ENCODE measurements at places on chromosomes 2 and 18.

DNA sequence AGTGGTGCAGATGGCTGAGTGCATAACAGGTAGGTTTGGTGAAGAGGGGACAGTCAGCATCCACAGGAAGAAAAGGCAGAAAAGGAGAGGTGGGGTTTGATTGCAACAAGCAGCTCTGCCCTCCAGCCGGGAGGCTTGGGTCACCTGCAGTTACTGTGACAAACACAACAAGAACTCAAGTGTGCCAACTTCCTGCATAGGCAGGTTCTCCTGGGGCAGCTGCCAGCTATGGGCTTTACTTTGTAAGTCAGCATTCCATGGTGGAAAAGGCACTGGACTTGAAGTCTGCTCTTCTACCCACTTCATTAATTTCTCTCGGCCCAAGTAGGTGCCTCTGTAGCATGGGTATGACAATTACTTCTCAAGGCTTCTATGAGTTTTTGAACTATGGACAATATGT is 98.9 kb downstream of the MYT1L start:
- DNase-seq: no peak

DNA sequence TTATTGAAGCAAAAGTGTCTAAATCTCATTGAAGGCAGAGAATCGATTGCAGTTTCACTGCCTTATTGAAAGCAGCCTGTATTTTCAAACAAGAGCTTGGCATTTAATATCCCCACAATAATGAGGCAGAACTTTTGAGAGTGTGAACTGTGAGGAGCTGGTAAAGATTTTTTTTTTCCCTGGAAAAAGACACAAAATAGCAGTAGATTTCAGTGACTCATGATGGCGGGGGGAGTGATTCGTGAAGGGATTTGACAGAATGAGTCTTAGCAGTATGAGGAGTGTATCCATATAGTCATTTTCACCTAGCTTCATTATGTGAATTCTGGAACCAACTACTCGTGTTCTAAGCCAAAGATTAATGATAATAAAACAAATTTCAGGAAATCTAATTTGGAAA is 242.9 kb downstream of the ARL6IP6 start:
- no peak for DNase-seq

DNA sequence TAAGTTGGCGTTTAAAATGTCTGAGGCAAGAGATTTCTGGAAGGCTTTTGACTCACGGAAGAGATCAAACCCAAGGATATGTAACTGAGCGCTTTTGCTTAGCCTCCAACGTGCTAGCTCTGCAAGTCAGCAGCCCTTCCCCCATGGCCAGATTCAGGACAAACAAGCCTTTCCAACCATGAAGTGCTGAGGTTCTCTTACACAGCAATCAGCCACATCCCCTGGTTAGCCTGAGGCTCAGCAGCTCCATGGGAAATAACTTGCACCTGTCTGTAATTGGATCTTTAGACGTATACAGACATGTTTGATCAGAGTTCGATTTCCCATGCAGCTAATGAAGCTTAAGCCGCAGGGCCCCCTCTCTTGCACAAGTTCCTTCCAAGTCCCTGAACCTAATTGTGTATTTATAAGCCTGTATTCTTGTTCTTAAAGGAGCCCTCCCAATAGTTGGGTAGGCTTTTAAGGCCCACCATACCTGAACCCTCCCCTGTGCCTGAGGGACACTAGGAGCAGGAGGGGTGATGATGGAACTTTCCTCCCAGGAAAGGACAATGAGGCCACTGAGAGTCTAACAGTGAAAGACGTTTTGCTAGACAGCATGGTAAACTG is 2.1 kb upstream of the TMEM131 start:
- no peak for DNase-seq

DNA sequence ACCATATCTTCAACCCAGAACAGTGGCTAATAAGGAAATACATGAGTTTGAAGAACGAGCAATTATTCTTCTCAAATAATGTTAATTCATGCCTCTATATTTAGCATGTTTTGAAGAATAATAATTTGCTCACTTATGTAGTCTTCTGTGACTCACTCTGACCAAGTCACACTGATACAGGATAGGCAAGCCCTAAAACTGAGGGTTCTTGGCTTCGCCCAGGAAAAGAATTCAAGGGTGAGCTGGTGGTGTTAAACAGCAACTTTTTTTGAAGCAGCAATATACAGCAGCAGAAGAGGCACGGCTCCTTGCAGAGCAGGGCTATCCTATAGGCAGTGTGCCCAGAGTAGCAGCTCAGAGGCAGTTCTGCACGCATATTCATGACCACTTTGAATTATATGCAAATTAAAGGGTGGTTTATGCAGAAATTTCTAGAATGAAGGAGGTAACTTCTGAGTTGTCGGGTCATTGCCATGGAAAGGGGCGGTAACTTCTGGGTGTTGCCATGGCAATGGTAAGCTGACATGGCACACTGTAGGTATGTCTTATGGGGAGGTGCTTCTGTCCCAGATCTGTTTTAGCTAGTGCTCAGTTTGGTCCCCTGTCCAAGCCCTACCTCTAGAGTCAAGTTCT is 200.6 kb downstream of the RND3 start:
- DNase-seq: no peak

- no peak for DNase-seq
Measured at GRCh38 chr18:11482271-11482670, 127.1 kb upstream of the SLC35G4 start.

DNA sequence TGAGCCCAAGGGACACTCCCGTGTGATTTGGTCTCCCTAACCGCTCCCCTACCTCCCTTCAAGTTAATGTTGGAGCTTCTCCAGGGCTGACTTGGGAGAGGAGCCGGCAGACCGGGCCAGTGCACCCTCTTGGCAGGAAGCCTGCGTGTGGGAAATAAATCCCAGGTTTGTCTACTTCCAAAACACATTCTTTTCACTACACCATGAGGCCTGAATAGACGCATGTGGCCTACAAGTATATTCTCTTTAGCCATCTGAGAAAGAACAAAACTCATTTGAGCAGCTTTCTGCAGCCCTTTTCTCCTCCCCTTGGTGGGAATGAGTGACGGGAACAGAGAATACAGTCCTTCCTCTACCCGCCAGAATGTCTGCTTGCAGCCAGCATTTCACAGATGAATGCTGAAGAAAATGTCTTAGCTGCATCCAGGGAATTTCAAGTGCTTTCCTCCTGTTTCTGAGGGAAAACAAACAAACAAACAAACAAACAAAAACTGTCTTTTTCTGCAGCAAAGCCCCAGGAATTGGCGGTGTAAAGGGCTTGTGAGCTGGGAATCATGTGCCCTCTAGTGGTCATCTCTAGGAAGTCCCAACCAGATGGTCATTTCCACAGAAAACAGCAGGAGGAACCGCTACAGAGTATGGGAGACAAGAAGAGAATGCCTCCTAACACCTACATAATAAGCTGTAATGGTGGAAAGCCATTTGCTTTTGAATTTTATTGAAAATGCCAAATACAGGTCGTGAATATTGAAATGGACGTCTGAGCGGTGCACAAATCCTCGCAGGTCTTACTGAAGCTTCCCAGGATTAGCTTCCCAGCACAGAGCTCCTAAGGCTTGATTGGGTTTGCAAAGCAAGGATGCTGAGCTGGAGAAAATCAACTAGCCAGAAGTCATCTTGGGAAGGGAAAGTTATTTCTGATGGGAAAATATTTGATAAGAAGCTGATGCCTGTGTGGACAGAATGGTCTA is 41.2 kb upstream of the DAPL1 start:
- no peak for DNase-seq
